ENCODE measurements at places on chromosomes 6 and 20. TPM values are rescaled to one million over a fixed set of nuclear protein-coding genes. Genes with fewer than 3 reads are reported as not detected.

The COMMD7 gene
- total RNA-seq: 18.9 TPM

The C6orf15 gene
- 0.13 TPM for total RNA-seq

The TSBP1 gene
- total RNA-seq: not detected

The PROKR2 gene
- not detected for total RNA-seq

The LYRM4 gene
- total RNA-seq: 15.3 TPM
